ENCODE measurements at places on chromosomes 11 and 22. TPM values are rescaled to one million over a fixed set of nuclear protein-coding genes. Genes with fewer than 3 reads are reported as not detected.

Gene IGLL1
- not detected for total RNA-seq

Gene MICAL2
- total RNA-seq: 35.5 TPM

Gene CACNA1I
- not detected for total RNA-seq

Gene HOATZ
- total RNA-seq: not detected

Gene DEUP1
- not detected for total RNA-seq

Gene MRGPRX2
- total RNA-seq: not detected

Gene SMC1B
- total RNA-seq: under 0.01 TPM

Gene SCGB2A2
- total RNA-seq: not detected

Gene OR2AG1
- total RNA-seq: not detected

Gene NLRP14
- total RNA-seq: under 0.01 TPM

Gene DSCAML1
- total RNA-seq: 0.52 TPM

Gene FOLH1
- 1.6 TPM for total RNA-seq

Gene TTLL1
- 8.9 TPM for total RNA-seq

Gene ZNRD2
- total RNA-seq: 23.0 TPM

Gene SUN2
- 40.2 TPM for total RNA-seq

Gene TMA7B
- total RNA-seq: 0.52 TPM

Gene SLC22A25
- not detected for total RNA-seq

Gene BAIAP2L2
- not detected for total RNA-seq

Gene PRSS23
- 18.3 TPM for total RNA-seq

Gene WNT7B
- not detected for total RNA-seq

Gene WT1
- not detected for total RNA-seq

Gene OR56A1
- total RNA-seq: under 0.01 TPM

Gene TMEM223
- total RNA-seq: 20.9 TPM

Gene IL18BP
- 3.1 TPM for total RNA-seq

Gene CCDC73
- total RNA-seq: not detected

Gene SLC6A5
- not detected for total RNA-seq

Gene GRM5
- total RNA-seq: not detected

Gene FOLR1
- total RNA-seq: 1.0 TPM

Gene NLRP6
- total RNA-seq: not detected

Gene ESAM
- total RNA-seq: 9.4 TPM

Gene OR5T3
- not detected for total RNA-seq

Gene CDKN1C
- 209 TPM for total RNA-seq

Gene LIF
- 0.52 TPM for total RNA-seq

Data from skeletal muscle tissue (tissue), 5 donors.